ENCODE measurements at places on chromosomes 11 and 22.

DNA sequence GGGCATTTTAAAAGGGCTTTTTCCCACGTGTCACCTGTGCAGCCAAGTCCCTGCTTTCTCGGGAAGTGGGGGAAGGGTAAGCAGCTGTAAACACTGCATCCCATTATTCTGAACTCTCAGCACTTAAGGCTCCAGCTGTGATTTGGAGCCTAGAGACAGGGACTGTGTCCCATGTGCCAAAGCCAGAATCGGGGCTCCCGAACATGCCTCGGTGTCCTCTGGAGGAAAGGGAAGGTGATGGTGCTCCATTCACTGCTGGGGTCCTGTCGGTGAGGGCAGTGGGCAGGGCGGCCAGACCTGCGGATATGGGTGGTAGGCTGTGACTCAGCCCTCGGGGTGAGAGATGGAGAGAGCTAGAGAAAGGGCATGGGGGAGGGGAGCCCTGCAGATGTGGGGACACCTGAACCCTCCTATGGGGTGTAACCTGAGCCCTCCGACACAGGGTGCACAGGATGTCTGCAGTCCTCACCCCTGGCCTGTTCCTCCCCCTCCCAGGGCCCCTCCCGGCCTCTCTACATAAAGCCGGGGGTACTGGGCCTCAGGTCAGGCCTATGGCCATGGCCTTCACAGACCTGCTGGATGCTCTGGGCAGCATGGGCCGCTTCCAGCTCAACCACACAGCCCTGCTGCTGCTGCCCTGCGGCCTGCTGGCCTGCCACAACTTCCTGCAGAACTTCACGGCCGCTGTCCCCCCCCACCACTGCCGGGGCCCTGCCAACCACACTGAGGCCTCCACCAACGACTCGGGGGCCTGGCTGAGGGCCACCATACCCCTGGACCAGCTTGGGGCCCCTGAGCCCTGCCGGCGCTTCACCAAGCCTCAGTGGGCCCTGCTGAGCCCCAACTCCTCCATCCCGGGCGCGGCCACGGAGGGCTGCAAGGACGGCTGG lies 31.8 kb downstream of the CAPN1 start:
- DNase-seq, result no peak

- peak; percentile 25 for DNase-seq
Observed at GRCh38 chr22:43110927-43111623, 525 bp downstream of the BIK start.

DNA sequence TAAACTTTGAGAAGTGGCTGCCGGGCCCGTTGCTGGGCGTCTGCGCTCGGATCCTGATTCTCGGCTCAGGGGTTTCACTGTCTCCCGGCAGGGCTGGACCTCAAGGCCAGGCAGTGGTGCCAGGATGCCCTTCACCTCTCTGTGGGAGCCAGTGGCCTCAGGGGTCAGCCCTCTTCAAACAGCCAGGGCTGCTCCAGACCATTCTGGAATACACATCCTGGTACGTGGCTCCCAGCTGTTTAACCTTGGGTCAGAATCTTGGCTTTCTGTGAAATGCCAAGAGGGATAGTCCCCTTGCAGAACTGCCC lies 70.5 kb downstream of the MPPED1 start:
- peak; percentile 43 for DNase-seq

- DNase-seq, result no peak
Observed at GRCh38 chr11:46447544-46447943, 56.0 kb upstream of the CHRM4 start.

GRCh38 chr11:95375886-95376285 lies 144.9 kb upstream of the SESN3 start:
- DNase-seq, result no peak

GRCh38 chr22:49564666-49565515 lies 262.8 kb downstream of the BRD1 start:
- DNase-seq, result no peak

DNA sequence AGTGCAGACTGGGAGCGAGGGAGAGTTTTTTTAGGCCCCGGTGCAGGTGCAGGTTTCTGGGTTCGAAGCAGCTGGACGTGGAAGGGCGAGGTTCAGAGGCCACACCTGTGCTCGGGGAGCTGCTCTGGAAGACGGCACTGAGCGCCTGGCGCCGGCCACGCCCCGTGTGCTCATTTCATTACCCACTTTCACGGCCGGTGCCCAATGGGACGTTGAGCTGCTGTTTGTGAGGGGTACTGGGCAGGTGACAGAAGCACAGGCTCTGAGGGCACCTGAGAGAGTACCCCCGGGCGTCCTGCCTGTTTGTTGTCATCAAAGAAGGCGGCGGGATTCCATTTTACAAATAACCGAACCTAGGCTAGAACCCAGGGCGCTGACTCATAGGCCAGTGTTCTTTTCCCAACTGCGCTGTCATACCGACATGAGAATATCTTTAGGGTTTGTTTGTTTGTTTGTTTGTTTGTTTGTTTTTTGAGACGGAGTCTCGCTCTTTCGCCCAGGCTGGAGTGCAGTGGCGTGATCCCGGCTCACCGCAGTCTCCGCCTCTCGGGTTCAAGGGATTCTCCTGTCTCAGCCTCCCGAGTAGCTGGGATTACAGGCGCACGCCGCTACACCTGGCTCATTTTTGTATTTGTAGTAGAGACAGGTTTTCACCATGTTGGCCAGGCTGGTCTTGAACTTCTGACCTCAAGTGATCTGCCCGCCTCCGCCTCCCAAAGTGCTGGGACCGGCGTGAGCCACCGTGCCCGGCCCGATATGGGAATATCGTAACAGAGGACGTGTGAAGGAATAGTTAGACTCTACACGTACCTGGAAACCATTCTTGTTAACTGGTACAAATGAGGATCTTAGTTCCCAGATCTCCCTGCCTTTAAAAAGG lies 16.6 kb upstream of the SPTBN2 start:
- DNase-seq, result peak; percentile 41

DNA sequence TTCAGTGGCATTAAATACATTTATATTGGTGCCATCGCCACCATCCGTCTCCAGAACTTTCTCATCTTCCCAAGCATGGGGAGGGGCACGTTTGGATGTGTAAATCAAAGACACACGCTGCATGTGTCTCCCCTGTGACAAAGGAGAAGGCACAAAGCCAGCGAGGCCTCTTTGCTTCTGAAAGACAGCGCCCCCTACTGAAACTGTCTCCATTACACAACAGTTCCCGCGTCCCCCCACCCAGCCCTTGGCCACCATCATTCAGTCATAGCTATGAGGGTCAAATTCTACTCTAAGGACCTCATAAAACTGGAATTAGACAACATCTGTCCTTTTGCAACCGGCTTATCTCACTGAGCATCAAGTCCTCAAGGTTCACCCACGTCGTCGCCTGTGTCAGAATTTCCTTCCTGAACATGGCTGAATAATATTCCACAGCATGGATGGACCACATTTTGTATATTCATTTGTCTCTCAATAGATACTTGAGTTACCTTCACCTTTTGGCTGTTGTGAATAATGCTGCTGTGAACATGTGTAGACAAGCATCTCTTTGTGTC lies 64.8 kb downstream of the IGF2 start:
- no peak for DNase-seq

- DNase-seq, result no peak
Observed at GRCh38 chr11:99063331-99063730, 42.6 kb downstream of the CNTN5 start.

DNA sequence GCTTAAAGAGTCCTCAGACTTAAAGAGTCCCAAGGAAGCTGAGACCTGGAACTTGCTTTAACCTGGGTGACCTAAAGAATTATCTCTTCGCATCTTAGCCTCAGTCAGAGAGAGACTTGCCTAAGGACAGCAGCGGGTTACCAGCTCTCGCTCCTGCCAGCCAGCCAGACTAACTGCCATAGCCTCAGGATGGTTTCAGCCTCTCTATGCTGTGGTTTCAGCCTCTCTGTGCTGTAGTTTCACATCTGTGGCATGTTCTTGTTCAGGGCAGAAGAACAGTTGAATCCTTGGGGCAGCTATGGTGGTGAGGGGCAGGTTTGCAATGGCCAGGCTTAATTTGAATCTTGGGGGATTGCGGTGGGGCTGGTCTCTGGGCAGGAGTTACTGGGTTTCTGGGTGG lies 2.3 kb downstream of the FRMD8 start:
- no peak for DNase-seq

DNA sequence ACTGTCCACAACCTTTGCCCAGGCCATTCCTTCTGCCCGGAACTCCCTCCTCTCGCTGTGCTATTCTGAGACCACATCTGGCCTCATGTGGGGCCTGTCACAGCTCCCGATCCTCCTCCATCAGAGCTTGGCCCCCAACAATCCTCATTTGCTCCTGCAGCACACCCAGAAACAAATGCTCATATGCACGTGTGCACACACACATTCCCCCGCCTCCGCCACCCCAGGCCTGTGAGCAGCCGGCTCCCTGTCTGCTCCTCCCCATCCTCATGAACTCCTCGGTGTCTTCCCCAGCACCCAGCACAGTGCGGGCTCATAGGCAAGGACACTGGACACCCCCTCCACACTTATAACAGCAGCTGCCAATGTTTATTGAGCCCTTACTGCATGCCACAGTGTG lies 29.7 kb upstream of the PICK1 start:
- no peak for DNase-seq

DNA sequence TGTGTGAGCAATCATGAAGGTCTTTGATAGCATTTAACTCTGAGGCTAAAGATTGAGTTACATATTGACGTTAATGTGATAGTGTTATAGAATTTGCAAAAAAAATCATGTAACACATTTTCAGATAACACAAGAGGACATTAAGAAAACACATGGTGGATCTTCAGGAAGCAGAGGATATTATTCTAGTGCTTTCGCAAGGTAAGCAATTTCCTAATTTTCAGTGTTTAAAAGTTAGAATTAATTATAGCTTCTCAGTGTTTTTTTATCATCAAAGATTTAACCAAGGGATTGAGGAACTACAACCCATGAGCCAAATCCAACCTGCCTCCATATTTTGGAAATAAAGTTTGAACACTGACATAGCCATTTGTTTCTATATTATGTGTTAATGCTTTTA lies 78.5 kb downstream of the DKK3 start:
- no peak for DNase-seq

DNA sequence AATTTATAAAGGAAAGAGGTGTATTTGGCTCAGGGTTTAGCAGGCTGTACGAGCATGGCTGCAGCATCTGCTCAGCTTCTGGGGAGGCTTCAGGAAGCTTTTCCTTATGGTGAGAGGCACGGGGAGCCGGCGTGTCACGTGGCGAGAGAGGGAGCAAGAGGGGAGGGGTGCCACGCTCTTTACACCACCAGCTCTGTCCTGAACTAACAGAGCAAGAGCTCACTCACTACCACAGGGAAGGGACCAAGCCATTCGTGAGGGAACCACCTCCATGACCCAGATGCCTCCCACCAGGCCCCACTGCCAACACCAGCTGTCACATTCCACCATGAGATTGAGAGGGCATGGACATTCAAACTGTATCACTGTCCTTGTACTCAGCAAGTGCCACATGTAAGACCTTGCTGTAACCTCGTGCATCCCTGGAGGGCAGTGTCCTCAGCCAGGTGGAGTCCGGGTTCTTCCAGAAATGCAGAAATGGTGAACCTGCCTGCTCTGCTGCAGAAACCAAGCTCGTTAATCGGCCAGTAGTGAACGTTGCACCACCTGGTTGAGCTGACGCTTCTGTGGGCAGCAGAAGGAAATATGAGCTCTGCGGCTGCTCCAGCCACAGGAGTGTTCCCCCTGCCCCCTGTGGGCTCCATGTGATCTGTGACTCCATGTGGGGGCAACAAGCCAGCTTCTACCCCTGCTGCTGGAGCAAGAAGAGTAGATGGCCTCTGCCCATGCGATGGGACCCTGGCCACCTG lies 368.6 kb downstream of the TBC1D22A start:
- DNase-seq, result no peak

GRCh38 chr11:20443596-20443995 lies 56.1 kb downstream of the PRMT3 start:
- no peak for DNase-seq

GRCh38 chr11:12707500-12707880 lies 33.3 kb downstream of the TEAD1 start:
- no peak for DNase-seq

GRCh38 chr11:119996556-119996955 lies 141.4 kb downstream of the TRIM29 start:
- no peak for DNase-seq

DNA sequence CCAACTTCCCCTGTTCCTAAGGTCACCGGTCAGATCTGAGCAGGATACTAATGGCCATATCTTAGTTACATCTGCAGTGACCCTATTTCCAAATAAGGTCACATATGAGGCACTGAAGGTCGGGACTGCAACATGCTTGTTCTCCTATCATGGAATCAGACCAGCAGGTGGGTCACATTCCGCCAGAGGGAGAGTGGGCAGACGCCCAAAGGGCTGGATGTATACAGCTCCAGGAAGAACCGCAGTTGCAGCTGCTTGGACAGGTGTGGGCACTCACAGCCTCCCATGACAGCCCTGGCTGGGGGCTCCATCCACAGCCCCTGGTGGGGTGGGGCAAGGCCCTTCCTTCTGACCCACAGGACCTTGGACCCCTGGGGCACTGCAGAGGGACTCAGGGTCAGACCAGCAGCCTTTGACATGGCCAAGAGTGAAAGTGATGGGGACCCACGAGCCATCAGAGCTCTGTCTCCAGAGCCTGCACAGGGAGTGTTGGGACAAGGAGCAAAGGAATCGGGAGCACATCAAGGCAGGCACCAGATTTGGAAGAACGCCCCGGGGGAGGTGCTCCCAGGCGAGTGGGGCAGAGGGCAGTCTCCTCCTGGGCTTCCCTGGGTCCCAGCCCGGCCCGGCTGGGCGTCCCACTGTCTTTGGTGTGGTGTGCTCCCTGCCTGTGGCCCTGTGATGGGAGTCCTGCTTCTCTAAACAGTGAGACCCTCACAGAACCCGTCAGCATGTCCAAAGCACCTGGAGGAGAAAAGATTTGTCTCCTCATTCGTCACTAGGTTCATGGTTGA lies 13.3 kb upstream of the CD81 start:
- DNase-seq, result no peak

DNA sequence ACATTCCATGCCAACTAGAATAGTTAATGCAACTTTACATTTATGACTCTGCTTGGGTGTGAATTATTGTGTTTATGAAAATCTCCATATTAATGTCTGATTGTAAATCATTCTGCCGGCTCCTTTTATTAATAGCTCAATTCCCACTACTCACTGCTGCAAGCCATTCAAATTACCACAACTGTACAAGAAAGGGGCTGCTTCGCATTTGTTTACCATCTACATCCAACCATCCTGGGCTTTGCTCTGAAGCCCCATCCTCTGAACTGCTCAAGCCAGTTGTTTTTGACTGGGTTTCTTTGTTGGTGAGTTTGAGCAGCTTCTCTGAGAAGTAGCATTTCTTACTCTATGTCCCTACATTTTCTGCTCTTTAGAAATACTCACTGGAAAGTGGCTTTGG lies 451.6 kb upstream of the CADM1 start:
- no peak for DNase-seq

GRCh38 chr11:69369210-69369825 lies 75.4 kb downstream of the MYEOV start:
- no peak for DNase-seq

DNA sequence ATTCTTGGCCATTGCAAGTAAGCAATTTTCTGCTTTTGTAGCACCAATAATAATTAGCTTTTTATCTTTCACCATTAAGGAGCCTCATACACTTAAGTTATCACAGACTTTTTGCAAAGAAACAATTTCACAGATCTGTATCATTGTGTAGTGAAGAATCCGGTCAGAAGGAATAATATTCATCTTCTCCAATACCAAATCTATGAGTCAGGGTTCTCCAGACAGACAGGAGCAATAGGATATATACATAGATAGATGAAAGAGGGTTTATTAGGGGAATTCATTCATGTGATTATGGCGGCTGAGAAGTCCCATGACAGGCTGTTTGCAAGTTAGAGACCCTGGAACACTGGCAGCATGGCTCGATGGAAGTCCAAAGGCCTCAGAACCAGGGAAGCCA lies 82.9 kb upstream of the UBASH3B start:
- DNase-seq, result no peak
